CD4-positive, alpha-beta T cell (primary cell): ENCODE measurements at places on chromosomes 7 and 10.

DNA sequence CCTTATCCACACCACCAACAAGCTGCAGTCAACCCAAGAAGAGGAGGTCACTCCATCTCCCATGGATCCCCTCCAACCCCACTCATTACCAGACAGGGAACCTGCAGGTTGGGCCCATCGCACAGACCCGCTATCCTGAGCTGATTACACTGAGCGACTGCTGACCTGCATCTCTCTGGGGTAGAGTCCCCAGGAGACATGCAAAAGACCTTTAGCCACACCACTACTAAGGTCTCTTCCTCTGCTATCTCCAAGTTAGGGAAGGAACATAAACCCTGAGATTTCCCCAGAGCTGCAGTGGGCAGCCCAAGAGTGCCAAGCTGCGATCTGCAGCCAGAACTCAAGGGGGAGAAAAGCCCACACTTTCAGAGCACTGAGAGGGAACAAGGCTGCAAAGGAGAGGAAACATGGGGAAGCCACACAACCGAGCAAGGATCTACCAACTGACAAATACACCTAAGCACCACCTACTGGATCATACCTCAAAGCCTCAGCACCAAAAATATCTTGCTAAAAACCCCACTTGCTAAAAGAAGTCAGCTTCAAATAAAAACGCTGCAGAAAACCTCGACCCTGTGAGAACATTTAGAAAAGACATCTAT is 298.2 kb downstream of the SORCS1 start:
- DNase-seq: no peak

GRCh38 chr7:96928965-96929364 is 76.4 kb upstream of the DLX6 start:
- DNase-seq: no peak

DNA sequence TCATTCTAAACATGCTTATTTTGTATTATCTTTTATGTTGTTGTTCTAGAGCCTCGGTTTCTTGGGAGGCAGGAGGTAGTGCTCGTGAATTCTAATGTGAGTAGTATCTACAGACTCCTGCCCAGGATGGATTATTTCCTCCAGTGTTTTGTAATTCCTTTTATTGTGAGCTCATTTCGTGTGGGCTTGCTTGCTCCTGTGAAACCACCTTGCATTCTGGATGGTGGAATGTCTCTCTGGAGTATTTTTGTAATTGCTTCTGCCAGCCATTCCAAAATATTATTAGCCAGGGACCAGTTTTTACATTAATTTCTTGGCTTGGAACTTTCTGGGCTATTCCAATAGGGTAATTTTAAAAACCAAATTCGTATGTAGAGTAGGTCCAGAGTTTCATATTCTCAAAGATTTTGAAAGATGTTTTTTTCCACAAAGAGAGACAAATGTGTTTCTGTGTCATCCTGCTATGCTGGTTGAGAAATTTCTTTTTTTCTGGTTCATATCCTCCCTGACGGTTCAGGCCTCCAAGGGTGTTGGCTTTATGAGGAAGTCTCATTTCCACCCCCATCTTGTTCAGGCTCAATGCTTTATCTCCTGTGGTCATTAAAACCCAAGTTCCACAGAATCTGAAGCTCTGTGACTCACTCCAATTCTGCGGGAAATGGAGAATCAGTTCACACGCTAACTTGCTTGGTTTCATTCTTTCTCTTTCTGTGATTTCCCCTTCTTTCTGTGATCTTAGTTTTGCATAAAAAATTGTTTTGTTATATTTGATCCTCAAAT is 41.7 kb upstream of the CALD1 start:
- DNase-seq: peak; percentile 45

GRCh38 chr10:74047304-74047703 is 49.4 kb downstream of the VCL start:
- DNase-seq: no peak

GRCh38 chr7:25069900-25070443 is 55.1 kb downstream of the CYCS start:
- peak; percentile 73 for DNase-seq

DNA sequence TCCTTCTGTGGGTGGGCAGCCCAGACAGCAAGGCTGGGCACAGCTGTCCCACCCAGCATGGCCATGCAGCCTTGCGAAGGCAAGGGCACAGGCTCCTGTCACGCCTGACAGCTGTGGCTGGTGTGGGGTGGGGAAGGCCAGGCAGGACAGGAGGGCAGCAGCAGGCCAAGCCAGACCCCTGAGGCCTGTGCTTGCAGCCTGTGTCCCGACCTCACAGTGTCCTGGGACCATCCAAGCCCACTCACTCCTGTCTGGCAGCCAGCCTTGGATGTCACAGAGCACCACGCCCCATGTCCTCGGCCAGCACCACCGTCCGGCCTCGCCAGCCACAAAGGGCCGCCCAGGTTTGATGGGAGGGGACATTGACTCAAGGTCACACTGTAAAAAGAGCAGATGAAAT is 85.5 kb upstream of the LRRC4 start:
- no peak for DNase-seq
